Right cardiac atrium (tissue), 5 donors: ENCODE measurements at places on chromosomes 1 and 21. TPM values are rescaled to one million over a fixed set of nuclear protein-coding genes. Genes with fewer than 3 reads are reported as not detected.

DNA sequence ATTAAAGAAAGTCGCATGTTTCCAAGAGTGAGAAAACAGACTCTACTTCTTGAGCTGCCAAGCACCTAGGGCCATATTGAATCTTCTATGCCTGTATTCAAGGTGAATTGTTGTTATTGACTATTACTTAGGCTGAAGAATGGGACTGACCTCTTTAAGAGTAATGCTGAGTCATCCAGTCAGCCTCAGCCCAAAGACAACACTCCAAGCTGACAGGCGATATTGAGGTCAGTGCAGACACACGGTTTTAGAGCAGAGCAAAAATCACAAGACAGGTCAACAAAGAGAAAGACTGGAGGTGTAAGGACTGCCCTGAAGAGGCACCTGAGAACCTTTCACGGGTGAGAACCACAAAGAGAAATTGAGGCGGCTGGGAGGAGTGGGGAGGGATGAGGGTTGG is 146.9 kb downstream of the MIS18A start:
- no peak for DNase-seq

TMEM200B gene
- 3.8 TPM for total RNA-seq

DNA sequence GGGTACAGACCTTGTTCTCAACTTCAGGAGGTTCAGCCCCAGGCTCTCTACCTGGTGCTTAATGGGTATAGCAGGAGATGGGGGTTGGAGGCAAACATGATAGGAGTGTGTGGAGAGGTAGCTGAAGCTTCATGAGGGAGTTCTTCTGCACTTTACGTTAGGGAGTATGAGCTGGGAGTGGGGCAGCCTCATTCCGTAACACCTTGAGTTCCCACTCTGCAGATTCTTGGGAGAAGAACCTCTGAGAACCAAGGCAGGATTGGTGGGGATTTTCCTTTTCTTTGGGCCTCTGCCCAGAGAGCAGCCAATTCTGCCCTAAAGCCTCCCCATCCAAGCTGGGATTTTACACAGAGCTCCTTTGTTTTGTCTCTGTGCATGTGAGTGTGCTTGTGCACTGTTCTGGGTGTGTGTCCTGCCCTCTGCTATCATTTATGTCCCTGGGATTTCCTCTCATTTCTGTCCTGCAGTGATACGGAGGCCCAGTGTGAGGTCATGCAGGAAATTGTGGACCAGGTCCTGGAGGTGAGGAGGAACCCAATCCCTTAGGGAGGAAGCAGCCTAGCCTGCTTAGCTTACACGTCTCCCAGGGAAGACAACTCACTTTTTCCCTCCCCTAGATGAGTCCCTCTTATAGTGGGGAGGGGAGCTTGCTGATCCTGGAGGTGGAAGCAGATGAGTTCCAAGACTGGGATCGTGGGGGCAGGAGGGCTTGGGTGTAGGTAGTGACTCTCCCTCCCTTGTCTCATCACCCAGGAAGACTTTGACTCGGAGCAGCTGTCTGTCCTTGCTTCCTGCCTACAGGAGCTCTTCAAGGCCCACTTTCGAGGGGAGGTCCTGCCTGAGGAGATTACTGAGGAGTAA is 11.6 kb upstream of the SLC27A3 start:
- no peak for DNase-seq

- peak; percentile 96 for DNase-seq
These were observed 11.9 kb upstream of the EDN2 start for GRCh38 chr1:41496080-41497055.

DNA sequence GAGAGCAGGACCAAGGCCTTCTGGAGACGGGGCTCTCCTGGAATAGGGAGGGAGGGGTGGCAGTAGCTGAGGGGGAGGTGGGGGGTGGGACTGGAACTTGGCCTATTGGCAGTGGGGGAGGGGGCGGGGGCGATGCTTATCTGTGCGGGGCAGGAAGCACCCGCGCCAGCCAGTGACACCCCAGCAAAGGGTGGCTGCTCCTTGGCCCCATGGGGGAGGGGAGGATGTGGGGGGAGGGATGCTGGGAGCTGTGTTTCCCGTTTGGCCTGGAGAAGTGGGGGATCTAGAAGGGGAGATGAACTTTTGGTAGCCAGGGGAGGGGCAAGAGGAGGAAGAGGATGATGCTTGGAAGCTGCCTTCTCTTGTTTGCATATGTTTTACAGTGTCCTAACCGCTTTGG is 11.0 kb downstream of the ZBTB7B start:
- no peak for DNase-seq

GRCh38 chr1:65393928-65394327 is 26.5 kb upstream of the LEPR start:
- DNase-seq: no peak

DNA sequence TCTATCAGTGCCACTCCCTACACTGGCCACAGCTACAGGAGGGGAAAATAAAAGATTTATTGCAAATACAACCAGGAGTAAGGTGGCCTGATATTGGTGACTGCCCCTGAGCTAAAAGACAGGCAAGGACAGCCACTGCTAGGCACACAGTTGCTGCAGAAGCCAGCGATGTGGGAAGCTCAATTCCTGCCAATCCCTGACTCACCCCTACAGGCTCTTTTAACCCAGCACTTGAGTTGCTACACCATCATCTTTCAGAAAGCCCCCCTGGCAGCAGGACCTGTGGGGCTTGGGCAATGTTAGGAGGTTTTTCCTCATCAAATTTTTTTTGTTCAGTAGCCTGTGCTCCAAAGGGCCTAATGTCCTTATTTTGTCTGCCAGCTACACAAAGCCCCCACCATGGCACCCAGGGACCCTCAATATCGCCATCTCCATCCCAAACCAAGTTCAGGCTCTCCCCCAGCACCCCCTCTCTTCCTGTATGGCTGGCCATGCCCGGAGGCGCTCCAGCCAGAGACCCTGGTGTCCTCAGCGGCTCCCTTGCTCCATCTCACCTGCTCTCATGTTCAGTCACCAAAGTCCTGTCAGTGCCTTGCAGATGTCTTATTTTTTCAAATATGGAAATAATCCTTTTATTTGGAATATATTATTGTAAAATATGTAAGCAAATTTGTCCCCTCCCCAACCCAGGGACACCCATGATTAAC is 13.4 kb downstream of the CLEC20A start:
- no peak for DNase-seq

- DNase-seq: no peak
These were observed 76.6 kb upstream of the ZNF644 start for GRCh38 chr1:91098299-91098906.

DNA sequence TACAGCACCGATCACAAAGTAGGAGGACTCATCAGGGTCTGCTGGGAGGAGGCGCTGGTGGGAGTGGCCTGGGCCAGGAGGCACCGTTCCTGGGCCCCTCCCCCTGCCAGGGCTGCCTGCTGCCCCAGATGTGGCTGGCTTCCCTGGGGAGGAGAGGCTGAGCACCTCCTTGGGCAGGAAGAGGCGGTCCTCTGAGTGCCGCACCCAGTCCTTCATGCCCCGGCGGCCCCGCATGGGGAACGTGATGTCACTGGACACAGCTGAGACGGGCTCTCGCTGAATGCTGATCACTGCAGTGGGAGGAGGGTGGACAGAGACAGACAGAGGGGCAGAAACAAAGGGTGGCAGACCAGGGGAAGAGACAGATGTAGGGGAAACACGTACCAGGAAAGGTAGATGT is 24.8 kb downstream of the ADGRB2 start:
- no peak for DNase-seq

GRCh38 chr1:164641353-164641730 is 82.4 kb downstream of the PBX1 start:
- DNase-seq: no peak

- DNase-seq: no peak
These were observed 4.0 kb upstream of the FCGR2A start for GRCh38 chr1:161501234-161501633.

DNA sequence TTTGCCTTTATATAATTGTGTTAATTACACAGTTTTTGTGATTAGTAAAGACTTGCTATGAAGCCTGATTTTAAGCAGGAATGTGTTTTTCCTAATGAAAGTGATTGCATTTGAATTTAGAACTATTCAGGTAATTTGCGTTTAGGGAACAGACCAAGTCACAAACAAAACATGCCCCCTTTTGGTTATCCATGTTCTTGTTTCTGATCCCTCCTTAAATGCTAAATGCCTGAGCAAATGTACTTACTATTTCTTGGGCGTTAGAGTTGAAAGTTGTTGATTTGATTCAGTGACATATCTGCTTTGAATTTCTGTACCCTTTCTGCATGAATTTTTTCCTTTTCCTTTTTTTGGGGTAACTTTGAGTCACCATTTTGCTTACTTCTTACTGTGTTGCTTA is 5.2 kb downstream of the POU2F1 start:
- no peak for DNase-seq

- DNase-seq: no peak
These were observed 17.2 kb upstream of the RAB29 start for GRCh38 chr1:205792481-205792881.

DNA sequence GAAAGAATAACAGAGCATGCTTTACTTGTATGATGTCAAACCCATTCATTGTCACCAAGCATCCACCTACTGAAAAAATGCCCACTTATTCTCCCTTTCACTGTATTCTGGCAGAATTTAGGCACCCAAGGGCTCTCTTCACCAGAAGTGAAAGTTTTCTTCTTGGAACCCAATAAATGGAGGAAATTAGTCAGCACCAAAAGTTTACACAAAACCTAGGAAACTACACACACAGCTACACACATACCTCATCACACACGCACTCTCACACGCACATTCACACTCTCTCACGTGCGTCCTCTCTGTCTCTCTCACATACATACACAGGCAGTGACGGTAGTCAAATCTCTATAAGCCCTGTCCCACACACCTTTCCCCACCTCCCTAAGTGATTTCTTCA is 37.6 kb downstream of the MCOLN2 start:
- no peak for DNase-seq

DNA sequence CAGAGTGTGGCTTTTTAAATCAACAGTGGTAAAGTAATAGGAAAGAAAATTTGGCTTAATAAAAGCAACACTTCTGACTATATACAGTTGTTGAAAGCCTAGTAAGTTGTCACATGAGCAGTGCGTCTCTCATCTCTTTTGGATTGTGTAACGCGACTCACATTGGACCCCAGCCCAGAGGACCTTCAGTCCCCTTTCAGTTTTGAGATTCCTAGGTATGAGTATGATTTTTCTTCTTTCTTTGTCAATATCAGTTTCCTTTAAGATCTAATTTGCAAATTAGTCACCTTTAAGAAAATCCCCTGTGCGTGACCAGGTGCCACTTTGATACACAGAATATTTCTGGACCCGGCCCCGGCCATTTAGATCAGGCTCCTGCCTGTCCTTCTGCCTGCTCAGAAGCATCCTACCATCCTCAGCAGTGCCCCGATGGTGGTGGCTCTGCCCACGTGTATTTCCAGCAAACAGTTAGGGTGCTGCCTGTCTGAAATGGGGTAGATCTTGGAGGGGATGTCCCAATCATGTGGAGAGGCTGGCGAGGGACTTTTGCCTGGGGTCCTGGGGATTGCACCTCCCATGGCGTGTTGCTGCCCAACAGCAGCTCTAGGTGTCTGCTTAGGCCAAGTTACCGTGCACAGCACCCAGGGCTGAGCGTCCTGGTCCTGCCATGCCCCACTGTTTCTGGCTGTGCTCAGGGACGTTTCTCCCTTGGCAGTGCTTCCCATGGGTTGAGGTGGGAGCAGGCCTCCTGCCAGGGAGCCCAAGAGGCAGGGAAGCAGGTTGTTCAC is 21.1 kb downstream of the SNAP47 start:
- DNase-seq: no peak

C1orf87 gene
- total RNA-seq: not detected
